ENCODE measurements at places on chromosomes 4 and X. TPM values are rescaled to one million over a fixed set of nuclear protein-coding genes. Genes with fewer than 3 reads are reported as not detected.

DNA sequence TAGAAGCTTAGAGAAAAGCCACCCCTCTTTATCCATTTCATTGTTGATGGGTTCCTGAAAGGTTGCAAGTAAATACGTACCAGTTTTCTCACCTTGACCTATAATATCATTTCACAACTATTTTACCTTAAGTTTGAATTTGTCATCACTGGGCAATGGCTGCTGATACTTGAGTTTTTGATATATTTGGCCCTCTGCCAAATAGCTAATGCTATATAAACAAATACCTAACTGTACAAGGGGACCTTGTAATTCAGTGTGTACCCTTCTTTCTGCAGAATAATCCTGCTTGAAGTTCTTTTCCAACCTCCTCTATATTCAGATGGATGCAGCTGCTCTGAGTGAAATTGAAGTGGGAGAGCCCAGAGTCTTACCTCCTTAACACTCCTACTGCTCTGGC is 19.0 kb upstream of the GLUD2 start:
- no peaks in the 10 kb centered on the region for H3K4me1 ChIP-seq
- no peaks in the 10 kb centered on the region for H3K36me3 ChIP-seq
- H3K27me3 ChIP-seq: peaks cover 2% of the 10 kb centered on the region
- no peak overlapping the region for H3K4me3 ChIP-seq

The TASL gene
- total RNA-seq: 3.1 TPM

DNA sequence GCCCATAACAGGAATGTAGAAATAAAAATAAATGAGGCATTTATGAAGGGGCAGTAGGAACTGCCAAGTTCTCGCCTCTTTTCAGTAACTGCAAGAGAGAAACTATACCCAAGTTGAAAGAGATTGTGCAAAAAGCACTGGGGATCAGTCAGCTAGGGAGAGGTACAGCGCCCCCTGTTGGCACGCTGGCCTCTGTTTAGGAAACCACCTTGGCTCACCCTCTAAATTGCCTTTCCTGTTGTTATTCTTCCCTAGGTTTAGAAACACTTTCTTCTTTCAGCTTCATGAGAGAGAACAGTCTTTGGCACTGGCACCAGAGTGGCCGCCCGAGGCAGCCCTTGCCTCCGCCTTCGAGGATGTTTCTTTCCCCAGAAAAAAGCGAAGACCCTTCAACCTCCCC is 348.5 kb downstream of the MID1IP1 start:
- no peaks in the 10 kb centered on the region for H3K36me3 ChIP-seq
- H3K4me3 ChIP-seq: no peak overlapping the region
- no peaks in the 10 kb centered on the region for H3K27me3 ChIP-seq
- peak; percentile 55 for DNase-seq

The MRFAP1 gene
- total RNA-seq: 128 TPM

The CCDC120 gene
- 9.1 TPM for total RNA-seq
